Activated naive CD8-positive, alpha-beta T cell treated with anti-CD3 and anti-CD28 coated beads for 36 hours (primary cell): ENCODE measurements at places on chromosomes 3 and 15. TPM values are rescaled to one million over a fixed set of nuclear protein-coding genes. Genes with fewer than 3 reads are reported as not detected.

GPR149 gene
- not detected for total RNA-seq

GPR27 gene
- 0.91 TPM for total RNA-seq

STRA6 gene
- total RNA-seq = 0.25 TPM

POTEB2 gene
- not detected for total RNA-seq

- no peak for DNase-seq
Observed at GRCh38 chr3:148962513-148962912, 28.8 kb upstream of the GYG1 start.

DNA sequence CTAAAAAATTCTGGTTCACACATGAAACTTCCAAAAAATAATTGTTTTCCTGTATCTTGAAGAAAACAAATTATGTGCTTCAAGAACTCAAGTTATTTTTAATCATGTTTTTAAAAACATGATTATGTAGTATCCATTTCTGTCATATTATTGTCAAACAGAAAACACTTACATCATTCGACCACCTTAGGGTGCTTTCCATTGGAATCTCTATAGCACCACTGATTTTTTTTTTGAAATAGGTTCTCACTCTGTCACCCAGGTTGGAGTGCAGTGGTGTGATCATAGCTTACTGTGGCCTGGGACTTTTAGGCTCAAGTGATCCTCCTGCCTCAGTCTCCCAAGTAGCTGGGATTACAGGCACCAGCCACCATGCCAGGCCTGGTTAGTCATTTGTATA is 457.3 kb downstream of the SI start:
- DNase-seq = no peak

GRCh38 chr15:51770902-51771301 is 19.5 kb downstream of the TMOD2 start:
- DNase-seq = no peak

GRCh38 chr3:180011927-180012326 is 24.8 kb downstream of the PEX5L start:
- no peak for DNase-seq

FHIT gene
- 9.0 TPM for total RNA-seq
